ENCODE measurements at places on chromosomes 2 and 18.

GRCh38 chr18:64714086-64714485 lies 565.2 kb upstream of the LINC00305 start:
- no peak for DNase-seq

- DNase-seq, result no peak
Measured at GRCh38 chr2:66171530-66171929, 263.4 kb upstream of the MEIS1 start.

GRCh38 chr2:110816404-110817365 lies 84.3 kb downstream of the ACOXL start:
- no peak for DNase-seq

- no peak for DNase-seq
Measured at GRCh38 chr18:39191931-39192330, 1626.3 kb upstream of the CELF4 start.

DNA sequence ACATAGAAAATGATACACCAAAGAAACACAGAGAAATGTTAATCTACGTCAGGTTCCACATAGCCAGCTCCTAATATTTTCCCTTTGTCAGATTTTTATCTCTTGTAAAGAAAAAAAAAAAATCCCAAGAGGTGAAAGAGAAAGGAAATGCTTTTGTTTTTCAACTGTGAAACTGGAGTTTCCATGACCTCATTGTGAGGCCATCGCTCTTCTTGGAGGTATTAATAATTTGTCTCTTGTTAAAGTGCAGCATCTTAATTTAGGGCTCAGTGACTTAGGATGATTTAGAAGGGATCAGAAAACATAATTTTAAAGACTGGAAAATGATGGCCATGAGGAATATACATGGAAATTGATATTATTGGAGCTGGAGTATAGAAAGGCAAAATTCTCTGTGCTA lies 21.7 kb downstream of the ARHGAP28 start:
- DNase-seq, result no peak

- DNase-seq, result no peak
Measured at GRCh38 chr18:57435846-57436190, 644 bp downstream of the ONECUT2 start.

DNA sequence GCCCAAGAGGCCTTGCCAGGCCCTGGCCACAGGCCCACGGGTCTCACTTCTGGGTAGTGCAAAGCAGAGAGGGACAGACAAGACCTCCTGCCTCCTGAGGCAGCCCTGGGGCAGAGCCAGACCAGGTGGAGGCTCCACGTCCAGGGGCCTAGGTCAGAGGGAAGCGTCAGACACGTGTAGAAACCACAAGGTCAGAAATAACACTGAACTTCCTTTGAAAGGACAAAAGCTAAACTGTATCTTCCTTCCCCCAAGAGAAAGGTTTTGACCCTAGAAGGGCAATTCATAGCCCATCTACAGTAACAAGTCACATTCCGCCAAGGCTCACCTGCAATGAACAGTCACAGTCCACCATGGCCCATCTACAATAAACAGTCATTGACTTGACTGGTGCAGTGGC lies 17.9 kb downstream of the SDC1 start:
- no peak for DNase-seq

DNA sequence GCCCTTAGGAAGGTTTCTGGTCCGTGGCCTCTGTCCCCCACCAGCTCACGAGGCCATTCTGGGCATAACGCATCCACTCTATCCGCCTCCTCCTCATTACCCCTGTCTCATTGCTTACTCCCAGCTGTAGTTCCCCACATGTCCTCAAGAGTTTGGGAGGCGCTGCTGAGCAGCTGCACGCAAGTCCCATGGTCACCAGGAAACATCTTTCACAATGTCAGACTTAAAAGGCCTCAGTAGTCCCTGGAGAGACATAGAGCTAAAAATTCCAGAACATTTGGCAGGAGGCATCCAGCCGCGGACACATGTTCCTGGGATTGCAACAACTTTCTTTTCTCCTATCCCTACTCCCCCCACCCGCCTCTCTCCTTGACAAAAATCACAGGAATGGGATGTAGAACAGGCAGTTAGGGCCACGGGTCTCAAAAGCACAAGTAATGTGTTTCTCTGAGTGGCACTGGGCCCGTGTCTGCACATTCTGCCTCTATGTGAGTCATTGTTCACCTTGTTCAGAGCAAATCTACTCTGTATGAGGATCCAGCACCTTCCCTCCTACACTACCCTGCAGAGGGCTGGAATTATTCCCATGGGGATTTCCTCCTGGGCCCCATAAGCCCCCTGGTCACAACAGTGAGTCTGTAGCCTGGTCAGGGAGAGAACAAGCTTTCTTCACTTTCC lies 8.1 kb downstream of the LBH start:
- peak; percentile 52 for DNase-seq

DNA sequence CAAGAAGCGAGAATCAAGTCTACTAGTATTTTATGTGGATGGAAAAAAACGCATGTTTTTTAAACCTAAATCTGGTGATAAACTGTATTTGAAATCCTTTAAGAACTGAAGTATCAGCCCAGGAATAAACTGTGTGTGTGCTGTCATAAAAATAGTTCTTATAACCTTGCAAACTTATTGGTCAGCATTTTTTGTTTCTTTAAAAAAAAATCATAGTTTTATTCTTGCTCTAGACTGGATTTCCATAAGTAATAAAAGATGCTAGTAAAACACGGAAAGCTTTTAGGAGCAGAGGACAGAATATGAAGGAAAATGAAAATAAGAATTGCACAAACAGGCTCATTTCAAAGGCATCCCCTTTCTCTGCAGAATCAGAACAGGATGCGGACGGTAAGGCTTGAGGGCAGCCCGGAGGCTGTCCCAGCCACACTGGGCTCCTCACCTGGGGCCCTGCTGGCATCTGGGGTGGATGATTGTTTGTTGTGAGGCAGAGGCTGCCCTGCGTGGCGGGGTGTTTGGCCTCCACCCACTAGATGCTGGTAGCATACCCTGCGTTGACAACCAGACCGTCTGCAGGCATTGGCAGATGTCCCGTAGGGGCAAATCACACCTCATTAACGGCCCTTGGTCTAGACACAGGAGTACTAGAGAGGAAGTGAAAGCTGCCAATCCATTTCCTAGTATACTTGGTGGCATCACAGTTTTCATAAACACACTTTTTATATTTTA lies 52.5 kb downstream of the MBP start:
- DNase-seq, result no peak

DNA sequence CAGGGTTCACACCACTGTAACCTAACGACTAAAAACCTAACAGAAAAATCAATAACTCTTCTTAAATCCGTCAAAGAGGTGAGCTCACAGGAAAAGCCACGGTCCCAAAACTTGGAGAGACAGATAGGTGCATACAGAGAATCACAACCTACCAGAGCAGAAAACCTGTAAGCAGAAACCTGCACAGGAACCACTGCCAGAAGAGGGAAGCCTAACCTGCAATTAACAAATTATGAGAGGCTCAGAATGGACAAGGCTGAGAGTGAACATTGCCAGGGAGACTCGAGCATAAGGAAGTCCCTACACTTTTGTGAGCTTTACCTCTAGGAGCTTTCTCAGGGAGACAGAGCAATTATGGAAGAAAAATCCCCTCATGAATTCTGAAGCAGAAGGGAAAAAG lies 156.2 kb upstream of the NETO1 start:
- DNase-seq, result no peak

DNA sequence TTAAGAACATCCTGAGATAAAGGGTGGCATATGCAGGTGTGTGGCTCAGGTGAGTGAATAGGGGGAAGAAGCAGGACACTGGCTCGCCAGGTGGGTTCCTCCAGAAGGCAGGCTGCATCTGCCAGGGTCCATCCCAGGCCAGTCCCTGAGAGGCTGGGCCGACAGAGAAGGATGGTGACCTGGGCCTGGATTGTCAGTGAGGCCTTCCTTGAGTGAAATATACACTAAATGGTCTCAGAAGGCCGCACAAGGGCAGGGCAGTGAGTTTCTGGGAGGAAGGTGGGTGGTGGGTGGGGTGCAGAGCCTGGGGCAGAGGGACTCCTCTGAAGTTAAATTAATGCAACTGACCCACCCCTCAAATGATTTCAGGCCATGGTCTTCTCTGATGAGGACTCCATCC lies 182.1 kb downstream of the ANKRD30B start:
- no peak for DNase-seq

DNA sequence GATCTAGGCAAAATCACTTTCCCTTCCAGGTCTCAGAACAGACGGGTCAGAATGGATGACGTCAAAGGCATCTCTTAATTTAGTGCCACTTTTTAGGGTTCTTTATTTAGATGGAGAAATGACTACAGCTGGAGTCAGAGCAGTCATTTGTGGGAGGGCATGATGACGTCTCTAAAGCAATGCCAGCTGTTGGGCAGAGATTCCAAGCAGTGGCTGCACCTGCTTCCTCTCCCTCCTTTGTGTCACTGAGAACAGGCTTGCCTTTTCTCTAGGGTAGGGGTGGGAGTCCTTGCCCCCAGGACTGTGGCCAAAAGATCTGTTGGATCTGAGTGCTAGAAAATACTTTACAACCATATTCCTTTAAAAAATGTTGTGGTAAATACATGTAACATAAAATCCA lies 28.7 kb upstream of the SKOR2 start:
- no peak for DNase-seq

- DNase-seq, result no peak
Measured at GRCh38 chr2:59538398-59538911, 1015.0 kb downstream of the BCL11A start.

Data from brain microvascular endothelial cell (primary cell).